ENCODE measurements at places on chromosomes 6 and 20.
A peak's percentile ranks its signal among the peaks of the same experiment; 100 is the strongest.

DNA sequence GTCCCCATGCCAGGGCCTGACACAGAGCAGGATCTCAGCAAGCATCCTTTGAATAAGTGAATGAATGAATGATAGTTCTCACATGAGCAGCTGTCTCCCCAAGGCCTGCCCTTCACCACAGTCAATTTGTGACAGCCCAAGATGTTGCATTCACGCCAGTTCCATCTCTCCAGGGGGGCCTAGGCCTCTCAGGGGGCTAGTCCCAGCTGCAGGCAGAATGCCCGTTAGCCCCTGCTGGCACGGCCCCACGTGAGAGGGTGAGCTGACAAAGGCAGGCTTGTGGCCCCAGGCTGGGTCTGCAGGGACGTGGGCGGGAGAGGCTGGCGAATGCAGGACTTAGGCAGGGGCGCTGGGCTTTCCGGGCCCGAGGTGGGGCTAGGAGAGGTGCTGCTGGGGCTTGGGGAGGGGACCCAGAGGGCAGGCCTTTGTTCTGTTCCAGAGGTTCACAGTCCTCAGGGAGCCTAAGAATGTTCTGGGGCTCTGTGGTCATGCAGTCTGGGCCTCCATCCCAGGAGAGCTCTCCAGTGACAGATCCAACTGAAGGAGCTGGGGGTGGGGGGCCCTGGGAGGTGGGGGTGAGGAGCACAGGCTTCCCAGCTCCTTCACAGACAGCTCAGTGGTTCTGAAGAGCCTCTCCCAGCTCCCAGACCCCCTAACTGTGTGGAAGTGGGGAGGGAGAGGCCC, 30.5 kb upstream of the TLDC2 start:
- no peak for DNase-seq

GRCh38 chr20:20658871-20659431, 53.5 kb downstream of the RALGAPA2 start:
- no peak for DNase-seq

- no peak for DNase-seq
Measured at GRCh38 chr20:53658973-53659372, 65.3 kb upstream of the ZNF217 start.

- DNase-seq, result peak; percentile 68
Measured at GRCh38 chr6:13357551-13358075, 29.3 kb upstream of the TBC1D7 start.

- no peak for DNase-seq
Measured at GRCh38 chr6:151704383-151704782, 103.1 kb upstream of the ESR1 start.

DNA sequence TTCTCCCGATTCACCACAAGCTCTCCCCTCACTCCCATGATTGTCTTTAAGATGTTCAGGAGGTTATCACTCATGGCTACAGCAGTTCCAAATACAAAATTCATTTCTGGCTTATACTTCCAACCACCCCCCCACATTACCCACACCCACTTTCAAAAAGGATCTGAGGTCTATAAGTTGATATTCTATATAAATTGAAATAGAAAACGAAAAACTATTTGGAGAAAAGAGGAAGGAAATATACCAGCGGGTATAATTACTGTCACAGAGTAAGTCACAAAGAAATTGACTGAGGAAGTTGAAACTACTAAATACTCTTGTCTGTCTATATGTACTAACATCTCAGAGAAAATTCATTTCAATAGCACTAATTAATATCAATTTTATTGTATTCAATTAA, 112.7 kb upstream of the TNFAIP3 start:
- no peak for DNase-seq

GRCh38 chr20:8757146-8757545, 311.7 kb upstream of the PLCB4 start:
- DNase-seq, result peak; percentile 95

DNA sequence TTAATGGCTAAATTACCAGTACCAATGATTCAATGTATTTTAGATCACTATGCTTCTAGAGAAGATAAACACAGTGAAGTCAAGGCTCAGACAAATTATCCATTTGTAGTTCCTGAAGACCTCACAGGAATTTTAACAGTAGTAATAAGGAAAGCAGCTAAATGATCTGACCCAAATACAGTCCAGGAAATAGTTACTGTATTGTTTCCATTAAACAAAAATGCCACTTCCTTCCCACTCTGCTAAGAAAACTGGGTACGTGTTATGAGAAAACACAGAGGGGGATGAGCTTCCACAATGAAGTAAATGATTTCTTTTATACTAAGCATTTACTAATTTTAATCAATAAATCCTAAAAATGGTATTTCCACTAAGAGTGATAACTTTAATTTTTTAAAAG, 127.9 kb downstream of the CDK19 start:
- no peak for DNase-seq

- no peak for DNase-seq
Measured at GRCh38 chr20:9331707-9332435, 182.5 kb upstream of the LAMP5 start.

- DNase-seq, result peak; percentile 55
Measured at GRCh38 chr6:111580401-111580800, 25.3 kb downstream of the TRAF3IP2 start.

DNA sequence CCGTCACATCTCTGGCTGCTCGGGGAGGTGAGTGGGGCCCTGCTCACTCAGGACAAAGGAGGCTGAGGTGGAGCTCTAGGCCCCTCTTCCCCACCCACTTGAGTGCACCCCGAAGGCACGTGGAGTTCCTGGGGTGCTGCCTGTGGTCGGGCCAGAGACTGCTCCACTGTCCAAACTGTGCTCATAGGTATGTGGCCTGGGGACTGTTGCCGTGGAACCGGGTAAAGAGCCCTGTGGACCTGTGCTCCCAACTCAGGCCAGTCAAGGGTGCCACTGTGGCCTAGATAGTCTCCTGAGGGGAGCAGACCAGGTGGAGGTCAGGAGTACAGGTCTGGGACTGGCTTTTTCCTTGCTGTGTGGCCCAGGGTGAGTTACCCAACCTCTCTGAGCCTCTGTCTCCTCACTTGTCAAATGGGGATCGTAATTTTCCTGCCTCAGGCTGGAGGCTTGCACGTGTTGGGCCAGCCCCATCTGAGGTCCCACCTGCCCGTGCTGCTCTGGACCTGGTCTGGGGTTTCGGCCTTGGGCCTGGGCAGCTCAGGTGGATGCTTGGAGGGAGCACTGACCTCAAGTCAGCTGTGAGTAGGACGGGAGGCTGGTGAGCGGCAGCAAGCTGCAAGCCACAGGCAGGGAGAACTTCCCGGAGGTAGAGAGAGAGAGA, 12.4 kb upstream of the NPBWR2 start:
- DNase-seq, result no peak

GRCh38 chr6:4351520-4352321, 216.3 kb upstream of the ECI2 start:
- DNase-seq, result peak; percentile 97

DNA sequence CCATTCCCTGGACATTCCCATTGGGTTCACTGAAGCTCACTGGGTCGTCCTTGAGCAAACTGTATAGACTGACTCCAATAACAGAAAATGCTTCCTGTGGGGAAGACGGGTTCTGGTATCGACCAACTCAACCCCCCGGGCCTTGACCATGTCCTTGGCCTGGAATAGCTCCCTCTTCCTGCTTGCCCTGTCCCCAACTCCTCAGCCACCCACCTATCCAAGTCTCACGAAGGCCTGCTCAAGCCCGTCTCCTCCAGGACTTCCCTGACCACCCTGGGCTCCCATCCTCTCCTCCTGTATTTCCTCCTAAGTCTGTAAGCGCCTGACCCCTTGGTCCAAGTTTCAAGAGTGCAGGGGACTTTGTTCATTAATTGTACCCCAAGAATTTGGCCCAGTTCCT, 2.8 kb upstream of the HMGA1 start:
- no peak for DNase-seq

- no peak for DNase-seq
Measured at GRCh38 chr6:15546591-15546990, 116.2 kb downstream of the DTNBP1 start.

GRCh38 chr6:166006900-166007301, 160.8 kb downstream of the TBXT start:
- DNase-seq, result no peak

DNA sequence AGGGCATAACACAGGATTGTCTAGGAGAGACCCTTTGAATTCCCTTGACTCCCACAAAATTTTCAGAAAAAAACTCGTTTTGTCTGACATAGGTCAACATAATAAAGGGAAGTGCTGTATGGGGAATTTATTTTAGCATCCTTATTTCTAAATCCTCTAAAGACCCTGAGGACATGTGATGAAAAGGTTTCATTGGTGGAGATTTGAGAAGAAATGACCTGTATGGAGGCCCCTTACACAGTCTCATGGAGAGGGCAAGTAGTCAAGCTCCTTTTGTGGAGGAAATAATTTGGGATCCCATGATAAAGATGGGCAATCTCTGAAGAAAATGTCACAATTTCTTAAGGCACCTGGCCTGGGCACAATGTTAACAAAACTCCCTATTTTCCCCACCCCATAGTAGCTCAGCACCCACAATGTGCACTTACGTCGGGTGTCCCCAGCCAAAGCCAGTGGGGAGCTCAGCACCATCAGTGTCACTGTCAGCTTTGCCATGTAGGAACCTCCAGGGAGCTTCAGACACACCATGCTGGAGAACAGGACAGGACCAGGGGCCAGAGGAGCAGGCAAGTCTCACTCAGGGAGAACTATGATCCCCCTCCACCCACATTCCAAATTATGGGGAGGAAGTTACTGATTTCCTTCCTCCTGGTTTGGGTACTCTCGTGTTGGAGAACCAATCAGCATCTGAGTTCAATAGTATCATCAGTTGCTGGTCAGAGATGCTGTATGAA, at the start of gene HLA-DRB5:
Gene HLA-DRB5, minus strand, starts transcription at position 591 of the 734 bp plus-strand sequence. Its CDS starts 63 bp downstream, at position 528.
- DNase-seq, result no peak

GRCh38 chr6:9606435-9607134, 808.3 kb downstream of the TFAP2A start:
- DNase-seq, result no peak

DNA sequence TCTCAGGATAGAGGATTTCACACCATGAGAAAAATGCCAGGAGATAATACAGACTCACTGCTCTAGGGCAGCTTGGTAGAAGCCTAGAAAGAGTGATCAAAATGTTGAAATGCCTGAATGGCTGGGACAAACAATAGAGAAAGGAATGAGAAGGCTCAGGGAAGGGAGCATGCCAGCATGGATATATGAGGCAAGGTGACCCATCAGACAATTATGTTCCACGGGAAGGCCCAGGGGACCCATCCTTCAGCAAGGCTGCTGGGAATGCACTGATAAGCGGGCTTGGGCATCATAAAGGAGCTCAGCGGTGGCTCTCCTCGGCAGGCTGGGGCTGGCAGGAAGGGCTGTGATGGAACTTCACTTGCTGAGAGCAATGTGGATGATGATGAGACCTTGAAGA, 12.2 kb downstream of the HEBP2 start:
- no peak for DNase-seq

- DNase-seq, result no peak
Measured at GRCh38 chr20:62337558-62338293, 29.4 kb downstream of the LAMA5 start.

- DNase-seq, result peak; percentile 97
Measured at GRCh38 chr6:74735304-74735703, 470.5 kb downstream of the COL12A1 start.

DNA sequence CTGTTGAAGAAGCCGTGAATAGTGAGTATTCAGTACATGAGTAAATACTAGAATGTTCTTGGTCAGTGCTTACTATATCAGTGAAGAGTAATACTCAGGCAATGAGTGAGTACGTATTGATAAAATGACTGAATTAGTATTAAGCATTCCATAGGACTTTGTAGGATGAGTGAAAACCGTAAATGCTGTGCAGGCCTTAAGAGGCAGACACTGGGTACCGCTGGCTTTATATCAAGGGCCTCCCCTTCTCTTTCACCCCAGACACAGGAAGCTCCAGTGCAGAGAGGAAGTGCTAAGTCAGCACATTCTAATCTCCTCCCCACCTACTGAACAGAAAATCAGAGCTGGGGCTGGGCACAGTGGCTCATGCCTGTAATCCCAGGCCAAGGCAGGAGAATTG, 24.2 kb downstream of the POFUT1 start:
- no peak for DNase-seq

- DNase-seq, result no peak
Measured at GRCh38 chr20:25271486-25272222, 23.8 kb downstream of the PYGB start.

DNA sequence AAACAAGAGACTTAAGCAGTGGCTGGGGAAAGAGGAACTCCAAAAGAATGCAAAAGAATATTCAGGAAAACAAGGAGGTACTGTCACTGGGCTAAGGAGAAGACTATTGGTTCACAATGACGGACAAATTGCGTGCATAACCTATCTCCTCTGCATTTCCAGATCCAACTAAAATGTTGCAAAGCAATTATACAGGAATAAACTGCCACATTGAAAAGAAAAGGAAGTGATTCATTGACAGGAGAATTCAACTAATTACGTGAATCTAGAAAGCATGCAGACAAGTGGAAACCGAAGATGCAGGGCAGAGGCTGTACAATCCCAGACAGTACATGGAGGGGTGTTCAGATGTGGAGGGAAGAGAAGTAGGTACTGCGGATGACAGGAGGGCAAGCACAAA, 152.8 kb upstream of the RIPOR2 start:
- DNase-seq, result peak; percentile 39

DNA sequence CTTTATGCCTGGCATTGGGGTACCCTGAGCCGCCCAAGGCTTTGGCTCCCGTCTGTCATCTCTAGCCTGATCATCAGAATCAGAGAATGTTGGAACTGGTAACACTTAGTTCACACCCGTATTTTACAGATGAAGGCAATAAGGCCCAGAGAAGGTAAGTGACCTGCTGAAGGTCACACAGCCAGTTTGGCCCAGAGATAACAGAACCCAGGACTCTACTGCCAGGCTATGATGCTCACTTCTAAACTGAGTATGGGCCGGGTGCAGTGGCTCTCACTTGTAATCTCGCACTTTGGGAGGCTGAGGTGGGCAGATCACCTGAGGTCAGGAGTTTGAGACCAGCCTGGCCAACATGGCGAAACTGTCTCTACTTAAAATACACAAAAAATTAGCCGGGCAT, 1.8 kb upstream of the TGM6 start:
- no peak for DNase-seq

DNA sequence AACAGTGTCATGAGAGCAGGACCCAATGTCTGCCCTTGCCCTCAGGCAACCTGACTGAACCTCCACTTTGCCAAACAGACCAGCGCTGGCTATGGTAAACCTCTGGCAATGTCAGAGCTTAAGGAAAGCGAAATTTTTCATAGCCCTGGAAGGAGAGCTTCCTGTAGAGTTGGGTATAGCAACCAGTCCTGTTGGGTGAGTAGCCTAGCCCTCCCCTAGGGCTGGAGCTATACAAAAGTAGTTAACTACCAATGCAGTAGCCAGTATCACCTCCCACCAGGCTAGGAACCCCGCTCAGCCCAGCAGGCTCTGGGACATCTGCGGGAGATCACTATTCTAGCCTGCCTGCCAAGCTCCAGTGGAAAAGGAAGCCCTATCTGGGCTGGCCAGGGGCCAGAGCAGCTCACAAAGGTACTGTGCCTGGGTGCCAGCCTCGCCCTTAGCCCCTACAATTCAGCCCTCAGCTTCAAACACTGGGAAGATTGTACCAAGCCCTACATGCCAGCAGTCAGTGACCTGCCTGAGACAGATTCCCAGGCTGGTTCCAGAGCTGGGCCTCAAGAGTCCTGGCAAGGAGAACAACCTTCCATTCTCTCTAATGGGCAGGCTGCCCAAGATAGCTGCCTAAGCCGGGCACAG, 7.9 kb downstream of the WFDC3 start:
- no peak for DNase-seq

All from AG10803 (cell line).